IMR-90 (cell line): ENCODE measurements at places on chromosomes 5 and 9. TPM values are rescaled to one million over a fixed set of nuclear protein-coding genes. Genes with fewer than 3 reads are reported as not detected.

- peak; percentile 59 for DNase-seq
Measured at GRCh38 chr5:36240779-36241630, 720 bp downstream of the NADK2 start.

GRCh38 chr9:8736805-8737204 lies 937.2 kb upstream of the DMAC1 start:
- no peak for DNase-seq

DNA sequence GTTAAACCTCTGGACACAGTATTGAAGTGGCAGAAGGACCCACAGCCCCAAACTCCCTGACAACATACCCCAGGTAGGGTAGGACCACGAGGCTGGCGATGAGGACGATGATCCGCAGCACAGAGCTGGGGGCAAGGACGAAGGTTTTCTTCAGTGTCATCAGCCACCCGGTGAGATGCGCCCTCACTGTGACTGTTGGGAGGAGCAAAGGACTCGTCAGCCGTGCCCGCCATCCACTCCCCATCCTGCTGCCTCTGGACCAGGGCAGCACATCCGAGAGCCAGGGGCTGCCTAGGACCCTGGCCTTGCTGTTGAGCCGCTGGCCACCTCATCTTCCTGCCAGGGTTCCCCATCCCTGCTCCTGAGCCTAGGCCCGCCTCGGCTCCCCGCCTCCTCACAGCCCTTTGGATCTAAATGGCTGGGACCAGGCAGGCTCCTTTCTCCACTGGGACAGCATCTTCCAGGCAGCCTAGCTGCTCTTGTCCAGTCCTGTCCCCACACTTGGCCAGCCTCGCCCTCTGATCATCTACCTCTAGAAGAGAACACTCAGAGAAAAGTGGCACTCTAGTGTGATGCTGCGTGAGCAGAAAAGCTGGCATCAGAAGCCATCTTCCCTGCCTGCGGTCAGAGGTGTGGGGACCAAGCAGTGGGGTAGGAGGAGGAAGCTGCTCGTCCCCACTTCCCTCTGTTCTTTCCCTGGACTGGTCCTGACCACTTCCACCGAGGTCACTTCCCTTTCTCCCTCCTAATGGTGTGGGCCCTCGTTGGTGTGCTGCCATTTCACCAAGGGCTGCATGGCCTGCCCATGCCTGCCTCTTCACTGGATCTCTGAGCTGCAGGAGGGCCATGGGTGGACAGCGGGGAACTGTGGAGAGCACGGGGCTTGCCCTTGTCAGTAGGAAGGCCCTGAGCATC lies 49.2 kb downstream of the OTULIN start:
- DNase-seq: no peak

- no peak for DNase-seq
Measured at GRCh38 chr5:39137819-39138451, 63.7 kb upstream of the RICTOR start.

DNA sequence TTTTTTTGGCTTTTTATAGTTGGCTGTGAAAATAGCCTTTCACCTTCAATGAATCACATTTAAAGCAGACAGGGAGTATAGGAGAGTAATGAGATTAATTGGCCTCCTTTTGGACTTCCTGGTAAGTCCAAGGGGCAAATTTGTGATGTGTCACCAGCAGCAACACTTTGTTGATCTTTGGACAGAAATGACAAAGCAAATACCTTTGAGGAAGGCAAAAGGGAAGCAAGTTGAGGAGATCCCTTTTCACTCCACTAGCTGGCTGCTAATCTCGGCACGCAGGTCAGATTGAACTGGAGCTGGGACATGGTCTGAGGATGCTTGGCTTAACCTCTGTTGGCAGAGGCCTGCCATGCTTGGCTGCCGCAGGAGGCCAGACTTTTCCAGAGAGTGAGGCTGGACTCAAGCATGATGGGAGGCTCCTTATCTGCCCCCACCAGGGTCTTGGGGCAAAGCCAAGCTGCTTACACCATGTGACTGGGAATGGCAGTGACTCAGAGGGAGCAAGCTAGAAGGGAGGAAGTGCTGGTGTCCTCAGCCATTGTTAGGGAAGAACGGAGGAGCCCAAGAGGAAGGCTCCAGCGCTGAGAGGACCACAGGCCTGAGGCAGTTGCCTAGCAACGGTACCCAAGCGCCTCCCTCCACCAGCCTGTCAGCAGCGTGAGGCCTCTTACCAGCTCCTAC lies 174.5 kb upstream of the MAP1B start:
- DNase-seq: peak; percentile 67

DNA sequence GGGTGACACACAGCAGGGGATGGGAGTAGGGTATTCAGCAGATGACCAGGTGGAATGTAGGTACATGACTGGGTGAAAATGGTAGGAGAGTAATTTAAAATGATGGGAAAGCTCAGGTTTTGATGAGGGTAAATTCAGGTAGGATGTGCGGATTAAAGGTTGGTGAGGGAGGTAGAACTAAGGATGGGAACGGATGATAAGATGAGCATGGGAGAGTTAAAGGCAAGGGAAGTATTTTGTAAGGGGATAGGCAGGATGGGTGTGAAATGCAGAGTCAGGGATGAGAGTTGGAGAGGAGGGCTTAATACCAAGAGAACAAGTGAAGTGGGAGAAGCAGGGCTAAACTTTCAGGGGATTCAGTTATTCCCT lies 1.5 kb downstream of the TLN1 start:
- DNase-seq: no peak

DNA sequence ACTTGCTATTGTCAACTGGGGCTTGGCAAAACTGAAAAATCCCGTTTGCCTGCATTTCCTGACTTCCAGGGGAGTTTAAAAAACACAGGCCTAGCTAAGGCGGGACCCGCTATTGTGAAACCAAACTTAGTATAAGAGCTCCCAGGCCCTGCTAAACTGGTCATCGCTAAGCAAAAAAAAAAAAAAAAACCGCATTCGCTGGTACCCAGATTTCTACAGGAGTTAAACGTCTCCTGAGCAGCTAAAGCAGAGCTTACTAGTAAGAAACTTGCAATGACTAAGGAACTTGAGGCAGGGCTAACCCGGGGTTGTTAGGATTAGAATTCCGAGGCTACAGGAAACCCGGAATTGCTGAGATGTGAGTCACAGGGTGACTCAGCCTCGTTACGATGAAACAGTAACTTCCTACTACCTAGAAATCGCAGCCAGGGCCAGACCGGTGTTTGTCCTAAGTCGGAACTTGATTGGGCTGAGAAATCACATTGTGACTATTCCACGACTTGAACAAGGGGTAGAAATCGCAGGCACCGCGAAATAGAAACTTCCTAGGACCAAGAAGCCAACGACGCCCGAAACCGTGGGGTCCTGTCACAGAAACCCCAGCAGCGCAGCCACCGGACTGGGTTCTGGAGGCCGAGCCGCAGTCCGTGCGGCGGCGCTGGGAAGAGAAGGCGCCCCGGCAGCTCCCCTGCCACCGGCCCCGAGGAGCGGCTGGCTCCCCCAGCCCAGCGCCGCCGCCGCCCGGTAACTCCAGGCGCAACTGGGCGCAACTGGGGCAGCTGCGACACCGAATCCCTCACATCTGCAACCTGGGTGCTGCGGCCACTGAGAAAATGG lies 89.4 kb downstream of the ANXA2R start:
- peak; percentile 100 for DNase-seq

- no peak for DNase-seq
Measured at GRCh38 chr9:105816202-105816744, 121.9 kb downstream of the TMEM38B start.

DNA sequence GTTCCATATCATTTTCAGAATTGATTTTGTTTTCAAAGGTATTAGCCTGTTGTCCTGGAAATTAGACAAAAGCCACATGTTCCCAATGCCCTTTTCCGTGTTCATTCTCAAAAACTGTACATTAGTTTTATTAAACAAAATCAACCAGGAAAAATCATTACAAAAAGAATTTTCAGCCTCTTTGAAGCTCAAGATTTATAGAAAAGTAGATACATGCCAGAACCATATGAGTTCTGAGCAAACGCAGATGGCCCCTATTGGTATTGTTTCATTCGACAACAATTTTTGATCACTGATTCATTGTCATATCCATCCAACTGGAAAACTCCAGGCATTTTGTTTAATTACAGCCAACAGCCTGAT lies 148.5 kb upstream of the GRAMD2B start:
- DNase-seq: no peak

DNA sequence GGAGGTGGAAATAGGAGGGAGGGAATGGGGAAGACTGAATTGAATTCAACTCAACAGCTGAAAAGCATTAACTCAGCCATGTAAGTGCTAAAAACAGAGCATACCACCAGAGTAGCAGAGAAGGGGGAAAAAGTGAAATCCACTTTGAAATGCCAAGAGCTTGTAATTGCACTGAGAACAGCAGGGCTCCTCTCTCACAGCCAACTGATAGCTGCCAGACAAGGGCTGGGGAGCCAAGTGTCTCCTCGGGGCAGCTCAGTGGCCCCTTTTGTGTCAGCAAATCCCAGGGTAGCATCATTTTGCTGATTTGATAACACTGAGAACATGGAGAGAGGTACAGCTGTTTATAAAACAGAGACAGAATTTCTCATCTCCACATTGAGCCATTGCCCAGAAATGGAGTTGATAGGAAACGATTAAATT lies 182.5 kb downstream of the FRMD3 start:
- DNase-seq: no peak

DNA sequence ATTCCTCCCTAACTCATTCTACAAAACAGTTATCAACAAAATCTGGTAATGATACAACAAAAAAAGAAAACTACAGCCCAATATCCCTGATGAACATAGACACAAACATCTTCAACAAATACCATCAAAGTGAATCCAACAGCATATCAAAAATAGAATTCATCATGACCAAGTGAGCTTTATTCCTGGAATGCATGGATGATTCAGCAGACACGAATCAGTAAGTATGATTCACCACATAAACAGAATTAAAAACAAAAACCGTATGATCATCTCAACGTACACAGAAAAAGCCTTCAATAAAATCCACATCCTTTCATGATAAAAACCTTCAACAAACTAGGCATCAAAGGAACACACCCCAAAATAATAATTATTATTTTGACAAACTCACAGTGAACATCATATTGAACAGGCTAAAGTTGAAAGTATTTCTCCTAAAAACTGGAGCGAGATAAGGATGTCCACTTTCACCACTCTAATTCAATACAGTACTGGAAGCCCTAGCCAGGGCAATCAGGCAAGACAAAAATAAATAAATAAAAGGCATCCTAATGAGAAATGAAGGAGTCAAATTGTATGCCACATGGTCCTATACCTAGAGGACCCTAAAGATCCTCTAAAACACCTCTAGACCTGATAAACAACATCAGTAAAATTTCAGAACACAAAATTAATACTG lies 305.1 kb upstream of the RGMB start:
- DNase-seq: peak; percentile 95

DNA sequence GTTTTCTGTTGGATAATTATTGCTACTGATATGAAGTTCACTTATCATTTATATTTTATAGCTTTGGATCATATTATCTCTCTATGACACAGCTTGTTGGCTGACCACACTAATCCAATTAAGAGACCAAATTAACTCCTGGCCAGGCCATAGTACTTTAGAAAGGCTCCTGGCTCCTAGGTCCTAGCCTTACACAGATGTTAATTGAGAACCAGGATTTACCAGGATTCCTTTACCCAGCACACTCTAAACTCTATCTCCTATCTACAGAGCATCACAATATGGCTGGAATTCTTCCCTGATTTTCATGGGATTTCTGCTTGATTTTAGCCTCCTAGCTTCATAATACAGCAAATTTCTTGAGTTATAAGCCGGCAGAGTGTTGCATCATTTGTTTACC lies 80.3 kb downstream of the SLCO6A1 start:
- no peak for DNase-seq

- DNase-seq: no peak
Measured at GRCh38 chr5:16615741-16616535, 859 bp downstream of the RETREG1 start.

- DNase-seq: peak; percentile 82
Measured at GRCh38 chr5:108529381-108529780, 147.5 kb upstream of the FBXL17 start.

- DNase-seq: peak; percentile 56
Measured at GRCh38 chr9:16121601-16122286, 568.9 kb downstream of the CCDC171 start.

- peak; percentile 51 for DNase-seq
Measured at GRCh38 chr5:72166070-72166979, 59.0 kb downstream of the MAP1B start.

- peak; percentile 71 for DNase-seq
Measured at GRCh38 chr9:115264313-115264712, 146.4 kb upstream of the TNC start.

GRCh38 chr5:66326276-66326675 lies 182.2 kb downstream of the SREK1 start:
- no peak for DNase-seq

DNA sequence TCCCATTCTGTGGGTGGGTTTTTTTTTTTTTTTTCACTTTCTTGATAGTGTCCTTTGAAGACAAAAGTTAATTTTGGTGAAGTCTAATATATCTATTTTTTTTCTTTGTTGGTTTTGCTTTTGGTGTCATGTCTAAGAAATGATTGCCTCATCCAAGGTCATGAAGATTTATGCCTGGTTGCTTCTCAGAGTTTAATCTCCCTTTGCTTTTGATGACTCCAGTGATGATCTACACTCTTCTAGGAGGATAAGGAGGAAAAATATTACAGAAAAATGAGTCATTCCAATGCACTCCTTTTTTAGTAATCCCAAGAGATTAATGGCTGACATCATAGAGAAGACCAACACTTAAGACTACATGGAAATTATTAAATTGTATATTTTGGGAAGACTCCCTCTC lies 79.7 kb upstream of the ICE1 start:
- peak; percentile 13 for DNase-seq

- DNase-seq: no peak
Measured at GRCh38 chr5:57720656-57721055, 238.0 kb upstream of the ACTBL2 start.

DNA sequence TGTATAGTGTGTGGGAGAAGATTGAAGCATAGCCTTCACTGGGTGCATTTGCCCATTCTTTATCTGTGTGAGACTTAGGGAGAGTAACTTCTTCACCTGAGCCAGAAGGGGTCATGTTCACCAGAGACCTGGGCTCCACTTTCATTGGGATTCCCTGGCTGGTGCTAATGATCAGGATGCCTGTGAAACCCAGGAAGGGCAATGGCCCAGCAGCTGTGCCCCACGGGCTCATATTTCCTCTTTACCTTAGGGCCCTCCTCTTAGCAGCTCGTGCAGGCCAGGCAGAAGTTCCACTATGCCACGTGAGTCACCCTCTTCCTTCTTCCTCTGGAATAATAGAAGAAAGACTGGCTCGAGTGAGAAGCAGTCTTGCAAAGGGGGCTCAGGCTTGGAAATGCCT lies 5.0 kb downstream of the PPARGC1B start:
- DNase-seq: no peak

- DNase-seq: peak; percentile 50
Measured at GRCh38 chr5:14268738-14269137, 125.6 kb downstream of the TRIO start.

GRCh38 chr9:75975071-75975470 lies 84.6 kb downstream of the PCSK5 start:
- DNase-seq: no peak

- no peak for DNase-seq
Measured at GRCh38 chr5:98780390-98780789, 6.9 kb downstream of the RGMB start.

TAS2R1 gene
- not detected in 2 replicates for total RNA-seq

ZFP37 gene
- total RNA-seq: 3.6 and 4.4 TPM in 2 replicates

SPINK13 gene
- not detected in 2 replicates for total RNA-seq

PJA2 gene
- 70.6 and 112 TPM in 2 replicates for total RNA-seq

SHOC1 gene
- total RNA-seq: not detected in 2 replicates

LHX6 gene
- under 0.01 TPM in 2 replicates for total RNA-seq

DYNC2I2 gene
- 36.1 and 37.1 TPM in 2 replicates for total RNA-seq

KCNV2 gene
- total RNA-seq: not detected in 2 replicates

CTXN3 gene
- not detected in 2 replicates for total RNA-seq

HABP4 gene
- 5.2 and 10.3 TPM in 2 replicates for total RNA-seq
